Left lobe of liver (tissue), 2 donors: ENCODE measurements at places on chromosomes 2 and 18.

- DNase-seq, result no peak
Measured at GRCh38 chr2:60324536-60324935, 228.9 kb downstream of the BCL11A start.

GRCh38 chr2:233668605-233669260, 3.0 kb upstream of the UGT1A9 start:
- no peak for DNase-seq

GRCh38 chr2:174796319-174796771, 32.1 kb upstream of the CHRNA1 start:
- DNase-seq, result no peak

- no peak for DNase-seq
Measured at GRCh38 chr18:9132628-9133027, 4.0 kb upstream of the ANKRD12 start.

- no peak for DNase-seq
Measured at GRCh38 chr2:36338827-36339145, 16.8 kb upstream of the CRIM1 start.
